ENCODE measurements at places on chromosomes 6 and 20.

DNA sequence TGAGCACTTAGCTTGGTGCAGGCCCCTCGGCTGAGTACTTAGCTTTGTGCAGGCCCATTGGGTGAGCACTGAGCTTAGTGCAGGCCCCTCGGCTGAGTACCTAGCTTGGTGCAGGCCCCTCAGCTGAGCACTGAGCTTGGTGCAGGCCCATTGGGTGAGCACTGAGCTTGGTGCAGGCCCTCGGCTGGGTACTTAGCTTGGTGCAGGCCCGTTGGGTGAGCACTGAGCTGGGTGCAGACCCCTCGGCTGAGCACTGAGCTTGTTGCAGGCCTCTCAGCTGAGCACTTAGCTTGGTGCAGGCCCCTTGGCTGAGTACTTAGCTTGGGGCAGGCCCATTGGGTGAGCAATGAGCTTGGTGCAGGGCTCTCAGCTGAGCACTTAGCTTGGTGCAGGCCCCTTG lies 387.1 kb downstream of the THBS2 start:
- DNase-seq = no peak

GRCh38 chr20:61682114-61682995 lies 383.3 kb downstream of the TAF4 start:
- no peak for DNase-seq

DNA sequence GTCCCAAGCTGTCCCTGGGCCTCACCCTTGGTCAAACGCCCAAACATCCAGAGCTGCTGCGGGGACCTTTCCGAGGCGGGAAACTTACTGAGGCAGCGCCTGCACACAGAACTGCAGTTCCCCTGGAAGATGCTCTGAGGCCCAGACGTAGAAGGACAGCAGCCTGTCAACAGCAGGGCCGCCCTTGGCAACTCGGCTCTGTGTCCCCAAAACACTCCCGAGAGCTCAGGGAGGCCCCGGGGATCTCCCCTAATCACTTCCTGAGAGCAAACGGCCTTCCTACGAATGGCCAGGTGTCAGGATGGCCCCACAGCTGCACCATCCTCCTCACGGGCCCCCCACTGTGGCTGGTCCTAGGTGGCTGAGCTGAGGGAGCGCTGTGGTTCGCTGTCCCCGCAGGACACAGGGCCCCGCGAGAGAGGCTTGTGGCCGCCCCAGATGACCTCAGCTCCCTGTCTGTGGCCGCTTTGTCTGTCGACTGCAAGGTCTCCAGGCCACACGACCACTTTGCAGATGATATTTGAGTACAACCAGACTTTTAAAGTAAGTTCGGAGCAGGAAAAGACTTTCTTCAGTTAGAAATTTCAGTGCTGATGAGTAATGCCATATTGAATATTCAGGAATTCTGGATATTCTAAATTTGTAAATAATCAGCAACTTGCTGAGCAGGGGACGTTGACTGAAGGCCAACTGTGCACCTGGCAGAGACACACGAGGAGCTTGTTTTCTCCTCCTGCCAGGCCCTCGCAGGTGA lies 46.0 kb downstream of the DLL1 start:
- no peak for DNase-seq

DNA sequence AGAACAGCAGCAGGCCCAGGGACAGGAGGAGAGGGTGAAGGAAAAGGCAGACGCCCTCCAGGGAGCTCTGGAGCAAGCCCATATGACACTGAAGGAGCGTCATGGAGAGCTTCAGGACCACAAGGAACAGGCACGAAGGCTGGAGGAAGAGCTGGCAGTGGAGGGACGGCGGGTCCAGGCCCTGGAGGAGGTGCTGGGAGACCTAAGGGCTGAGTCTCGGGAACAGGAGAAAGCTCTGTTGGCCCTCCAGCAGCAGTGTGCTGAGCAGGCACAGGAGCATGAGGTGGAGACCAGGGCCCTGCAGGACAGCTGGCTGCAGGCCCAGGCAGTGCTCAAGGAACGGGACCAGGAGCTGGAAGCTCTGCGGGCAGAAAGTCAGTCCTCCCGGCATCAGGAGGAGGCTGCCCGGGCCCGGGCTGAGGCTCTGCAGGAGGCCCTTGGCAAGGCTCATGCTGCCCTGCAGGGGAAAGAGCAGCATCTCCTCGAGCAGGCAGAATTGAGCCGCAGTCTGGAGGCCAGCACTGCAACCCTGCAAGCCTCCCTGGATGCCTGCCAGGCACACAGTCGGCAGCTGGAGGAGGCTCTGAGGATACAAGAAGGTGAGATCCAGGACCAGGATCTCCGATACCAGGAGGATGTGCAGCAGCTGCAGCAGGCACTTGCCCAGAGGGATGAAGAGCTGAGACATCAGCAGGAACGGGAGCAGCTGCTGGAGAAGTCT lies 25.5 kb downstream of the C20orf173 start:
- no peak for DNase-seq

DNA sequence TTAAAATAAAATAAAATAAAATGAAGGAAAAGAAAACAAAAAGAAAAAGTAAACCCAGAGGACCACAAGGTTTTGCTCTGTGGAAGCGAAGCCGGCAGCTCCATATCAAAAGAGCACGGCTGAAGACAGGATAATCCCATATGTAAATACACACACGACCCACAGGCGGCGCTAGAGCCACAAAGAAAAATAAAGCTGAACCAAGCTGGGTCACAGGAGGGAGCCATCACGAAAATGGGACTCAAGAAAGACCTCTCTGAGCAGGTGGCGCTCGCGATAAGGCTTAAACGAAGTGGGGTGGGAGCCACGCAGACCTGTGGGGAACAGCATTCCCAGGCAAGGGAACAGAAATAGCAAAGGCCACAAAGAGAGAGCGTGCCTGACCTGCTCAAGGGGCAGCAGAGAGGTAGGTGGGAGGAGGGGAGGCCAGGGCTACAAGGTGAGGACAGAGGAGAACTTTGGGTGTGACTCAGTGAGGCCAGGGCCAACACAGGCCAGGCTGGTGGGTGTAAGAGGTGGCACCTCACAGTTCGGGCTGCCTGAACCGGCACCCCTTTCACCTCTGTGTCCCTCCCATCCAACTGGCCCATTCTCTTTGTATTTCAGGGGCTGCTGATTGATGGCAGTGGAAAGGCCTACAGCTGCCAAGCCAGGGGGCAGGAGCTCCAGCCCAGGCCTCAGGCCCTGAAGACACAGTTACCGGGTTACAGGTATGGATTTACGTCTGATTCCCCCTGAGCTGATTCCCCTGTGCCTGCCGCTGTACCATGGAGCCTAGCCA lies 26.0 kb downstream of the PTGIS start:
- peak; percentile 23 for DNase-seq

DNA sequence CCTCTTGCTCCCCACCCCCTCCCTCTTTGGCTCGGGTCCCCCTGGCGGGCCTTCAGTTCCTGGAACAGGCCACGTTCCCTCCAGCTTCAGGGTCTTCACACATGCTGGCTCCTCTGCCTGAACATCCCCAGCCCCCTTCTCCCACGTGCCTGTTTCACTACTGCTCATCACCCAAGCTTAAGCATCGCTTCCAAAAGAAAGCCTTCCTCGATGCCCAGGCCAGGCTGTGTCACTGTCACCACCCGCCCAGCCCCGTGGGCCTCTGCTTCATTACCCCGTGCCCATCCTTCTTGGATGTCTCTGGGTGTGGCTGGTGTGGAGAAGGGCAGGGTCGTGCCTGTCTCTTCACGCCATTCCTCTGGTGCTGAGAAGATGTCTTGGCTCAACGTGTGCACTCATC lies 2.8 kb downstream of the DLGAP4 start:
- no peak for DNase-seq

- DNase-seq = no peak
Observed at GRCh38 chr6:127092466-127092865, 26.0 kb upstream of the RSPO3 start.

Data from T-helper 17 cell (primary cell).